ENCODE measurements at places on chromosomes 12 and 14.

DNA sequence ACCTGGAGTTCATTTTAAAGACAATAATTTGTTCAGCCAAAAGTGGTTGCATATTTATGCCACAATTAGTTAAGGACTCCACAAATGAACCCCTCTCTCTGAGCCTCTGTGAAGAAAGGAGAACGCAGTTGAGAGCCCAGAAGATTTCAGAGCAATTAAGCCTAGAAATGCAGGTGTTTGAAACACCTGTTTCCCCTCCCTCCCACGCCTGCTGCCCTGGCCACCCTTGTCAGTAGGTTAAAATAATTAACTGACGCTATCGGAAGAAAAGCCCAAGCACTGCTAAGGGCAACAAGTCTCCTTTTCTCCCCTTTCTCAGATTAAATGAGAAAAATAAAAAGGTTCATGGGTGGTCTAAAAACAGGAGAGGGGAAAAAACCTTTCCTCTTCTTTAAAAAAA lies 99.2 kb downstream of the PPM1A start:
- no peak for DNase-seq

DNA sequence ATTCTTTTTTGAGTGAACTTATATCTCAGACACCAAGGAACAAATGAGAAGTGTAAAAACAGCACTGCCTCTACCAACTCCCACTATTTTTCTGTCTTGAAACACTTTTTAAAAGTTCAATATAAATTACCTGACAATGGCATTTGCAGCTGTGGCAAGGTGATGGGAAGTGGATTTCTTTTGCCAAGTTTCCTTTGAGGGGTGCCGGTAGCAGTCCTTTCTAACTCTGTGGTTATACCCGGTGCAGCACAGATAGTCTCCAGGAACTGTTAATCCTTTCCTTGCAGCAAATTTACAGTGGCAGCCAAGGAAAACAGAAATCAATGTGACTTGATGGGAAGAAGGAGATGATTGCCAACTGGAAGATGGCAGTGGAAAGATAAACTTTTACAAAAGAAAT lies 243.7 kb downstream of the BCAT1 start:
- DNase-seq, result no peak

DNA sequence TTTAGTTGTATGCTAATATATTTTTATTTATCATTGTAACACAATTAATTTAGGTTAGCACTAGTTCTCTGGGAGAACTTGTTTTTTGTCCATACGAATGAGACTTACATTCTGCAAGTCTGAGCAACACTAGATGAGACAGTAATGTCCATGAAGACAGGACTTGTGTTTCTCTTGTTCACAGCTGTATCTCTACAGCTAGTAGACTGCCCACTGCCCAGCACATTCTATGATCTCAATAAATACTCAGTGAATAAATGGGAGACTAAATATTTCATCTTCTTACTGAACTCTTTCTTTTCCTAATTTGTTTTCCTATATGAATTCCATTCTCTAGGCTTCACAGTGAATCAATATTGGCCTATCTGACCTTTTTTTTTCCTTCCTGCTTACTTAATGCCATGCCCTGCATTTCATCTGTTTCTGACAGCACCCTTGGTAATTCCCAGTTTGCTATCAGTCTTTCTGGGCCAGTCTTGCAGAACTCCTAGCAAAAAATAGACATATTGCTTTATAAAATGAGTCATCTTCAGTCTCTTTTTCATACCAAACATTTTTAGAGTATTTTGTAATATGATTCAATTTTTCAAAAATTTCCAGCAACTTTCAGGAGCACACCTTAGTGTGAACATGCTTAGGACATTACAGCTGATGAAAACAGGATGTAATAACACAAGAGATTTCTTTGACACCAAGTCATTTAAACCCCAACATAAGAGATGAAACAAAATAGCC lies 185.5 kb upstream of the ATP2B1 start:
- DNase-seq, result no peak

GRCh38 chr14:39472078-39472477 lies 39.8 kb upstream of the FBXO33 start:
- DNase-seq, result no peak

GRCh38 chr12:14058717-14059116 lies 77.3 kb upstream of the GRIN2B start:
- DNase-seq, result no peak

Data from D341Med (cell line).